ENCODE measurements at places on chromosomes 7 and 10. TPM values are rescaled to one million over a fixed set of nuclear protein-coding genes. Genes with fewer than 3 reads are reported as not detected.

DNA sequence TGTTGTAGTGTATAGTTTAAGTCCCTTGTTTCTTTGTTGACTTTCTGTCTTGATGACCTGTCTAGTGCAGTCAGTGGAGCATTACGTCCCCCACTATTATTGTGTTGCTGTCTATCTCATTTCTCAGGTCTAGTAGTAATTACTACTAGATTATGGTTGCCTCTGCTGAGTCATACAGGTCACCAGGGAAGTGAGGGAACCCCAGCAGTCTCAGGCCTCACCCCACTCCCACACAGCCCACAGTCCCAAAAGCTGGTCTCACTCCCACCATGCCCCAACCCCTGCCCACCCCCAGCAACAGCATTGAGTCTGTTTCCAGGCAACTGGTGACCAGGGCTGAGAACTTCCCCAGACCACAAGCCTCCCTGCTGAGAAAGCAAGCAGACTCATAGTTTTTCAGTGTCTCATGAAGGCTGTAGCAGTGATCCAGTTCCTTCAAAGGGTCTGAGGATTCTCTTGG lies 88.0 kb downstream of the PLXDC2 start:
- no peak for DNase-seq

DNA sequence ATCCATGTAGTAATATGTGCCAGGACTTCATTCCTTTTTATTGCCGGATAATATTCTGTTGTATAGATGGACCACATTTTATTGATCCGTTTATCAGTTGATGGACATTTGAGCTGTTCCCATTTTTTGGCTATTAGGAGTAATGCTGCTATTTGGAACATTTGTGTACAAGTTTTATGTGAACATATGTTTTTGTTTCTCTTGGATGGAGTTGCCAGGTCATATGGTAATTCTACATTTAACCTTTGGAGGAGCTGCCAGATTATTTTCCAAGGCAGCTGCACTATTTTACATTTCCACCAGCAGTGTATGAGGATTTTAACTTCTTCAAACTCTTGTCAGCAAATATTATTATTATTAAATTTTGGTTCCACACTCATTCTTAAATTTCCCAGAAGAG lies 59.2 kb downstream of the C10orf90 start:
- DNase-seq, result no peak

DNA sequence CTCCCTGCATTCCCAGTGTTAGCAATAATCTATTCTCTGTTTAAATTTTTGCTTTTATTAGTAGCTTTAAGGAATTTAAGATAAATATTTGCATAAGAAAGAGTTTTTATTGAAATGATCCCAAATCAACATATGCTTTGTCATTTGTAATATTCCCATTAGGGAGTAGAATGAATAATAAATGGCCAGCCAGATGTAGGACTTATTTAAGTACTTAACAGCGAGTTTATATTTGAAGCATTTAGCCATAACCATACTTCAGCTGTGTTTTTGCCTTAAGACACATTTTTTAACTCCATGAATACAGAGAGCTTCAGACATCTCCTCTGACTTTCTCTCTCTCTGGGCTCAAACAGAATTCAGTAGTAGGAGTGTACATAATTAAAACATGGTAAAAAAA lies 103.6 kb downstream of the HGF start:
- no peak for DNase-seq

The KIAA1549 gene
- 2.1 TPM for total RNA-seq

GRCh38 chr10:114430688-114431413 lies 26.5 kb upstream of the AFAP1L2 start:
- DNase-seq, result no peak

The ZNF804B gene
- not detected for total RNA-seq

DNA sequence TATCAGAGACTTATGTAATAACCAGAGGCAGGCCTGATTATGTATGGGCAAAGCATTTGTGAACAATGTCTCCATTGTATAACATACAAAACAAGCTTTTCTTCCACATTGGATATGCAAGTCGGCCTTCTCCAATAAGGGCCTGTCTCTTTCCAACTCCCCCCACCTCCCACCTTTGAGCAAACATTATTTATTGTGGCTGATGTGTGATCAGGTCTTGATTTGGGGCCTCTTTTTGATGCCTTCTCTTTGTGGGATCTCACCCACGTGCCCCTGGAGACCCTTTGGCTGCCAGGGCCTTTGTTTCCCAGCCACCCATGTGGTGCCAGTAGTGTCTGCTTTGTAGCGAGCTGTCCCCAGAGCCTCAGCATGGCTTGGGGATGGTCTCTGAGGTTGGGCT lies 53.0 kb downstream of the TCF7L2 start:
- DNase-seq, result no peak

- DNase-seq, result no peak
Observed at GRCh38 chr7:95925971-95926370, 153.6 kb downstream of the DYNC1I1 start.

- peak; percentile 79 for DNase-seq
Observed at GRCh38 chr10:110141871-110142635, 65.4 kb upstream of the MXI1 start.

The THSD7A gene
- 0.70 TPM for total RNA-seq

The DRGX gene
- not detected for total RNA-seq

DNA sequence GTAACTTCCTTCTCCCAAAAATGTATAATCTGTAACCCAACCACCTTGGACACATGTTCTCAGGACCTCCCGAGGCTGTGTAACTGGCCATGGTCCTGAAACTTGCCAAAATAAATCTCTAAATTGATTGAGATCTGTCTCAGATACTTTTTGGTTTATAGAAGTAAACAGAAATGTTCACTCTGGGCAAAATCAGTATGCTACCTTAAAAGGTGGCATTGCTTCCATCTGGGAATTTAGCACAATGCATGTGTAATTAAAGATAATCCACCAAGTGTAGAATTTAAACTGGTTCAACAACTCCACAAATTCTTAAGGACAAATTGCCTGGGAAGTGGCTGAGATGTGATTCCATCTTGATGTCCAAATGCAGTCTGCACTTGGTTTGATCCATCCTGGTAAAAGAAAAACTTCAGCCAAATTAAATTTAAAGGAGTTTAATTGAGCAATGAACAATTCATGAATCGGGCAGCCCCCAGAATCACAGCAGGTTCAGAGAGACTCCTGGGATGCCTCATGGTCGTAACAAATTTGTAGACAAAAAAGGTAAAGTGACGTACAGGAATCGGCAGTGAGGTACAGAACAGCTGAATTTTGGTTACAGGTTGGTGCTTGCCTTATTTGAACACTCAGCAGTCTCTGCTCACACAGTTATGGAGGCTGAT lies 102.6 kb upstream of the PFKP start:
- no peak for DNase-seq

The TCF7L2 gene
- 9.4 TPM for total RNA-seq

DNA sequence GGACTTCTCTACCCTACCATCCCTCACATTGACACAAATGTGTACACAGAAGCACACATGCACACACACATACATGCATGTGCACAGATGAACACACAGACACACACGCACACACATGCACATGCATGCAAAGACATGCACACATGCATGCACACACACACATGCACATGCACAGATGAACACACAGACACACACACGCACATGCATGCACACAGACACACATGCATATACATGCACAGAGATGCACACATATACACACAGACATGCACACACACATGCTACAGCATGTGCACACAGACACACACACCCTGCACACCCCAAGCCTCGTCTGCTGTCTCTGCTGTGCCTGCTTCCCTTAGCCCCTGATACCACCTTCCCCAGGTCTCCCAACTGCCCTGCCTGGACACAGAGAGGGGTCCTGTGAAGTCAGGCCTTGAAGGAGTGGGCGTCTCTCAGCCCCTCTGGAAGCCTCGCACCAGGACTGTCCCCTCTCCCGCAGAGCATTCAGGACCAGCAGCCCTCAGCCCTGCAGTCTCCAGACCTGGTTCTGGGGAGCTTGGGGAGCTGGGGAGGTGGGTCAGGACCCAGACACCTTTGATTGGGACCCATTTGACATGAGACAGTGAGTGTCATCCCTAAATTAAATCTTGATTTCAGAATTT lies 181.8 kb downstream of the DNAJB6 start:
- DNase-seq, result peak; percentile 24

The GIMAP8 gene
- total RNA-seq, result 14.4 TPM

DNA sequence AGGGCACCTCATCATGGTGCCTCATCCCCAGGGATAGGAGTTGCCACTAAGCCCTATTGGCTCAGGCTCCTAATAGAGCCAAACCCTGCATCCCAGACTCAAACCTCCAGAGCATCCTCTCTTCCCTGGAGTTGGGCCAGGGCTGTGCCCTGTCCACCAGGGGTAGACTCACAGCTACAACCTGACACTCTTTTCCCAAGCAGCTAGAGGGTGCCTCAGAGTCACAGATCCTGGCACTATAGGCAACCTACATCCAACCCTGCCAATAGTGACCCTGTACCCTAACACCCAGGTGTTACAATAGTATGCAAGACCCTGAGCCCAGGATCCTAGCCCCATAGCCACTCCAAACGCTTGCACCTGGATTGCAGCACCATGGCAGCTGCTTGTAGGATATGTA lies 64.0 kb upstream of the PLA2G12B start:
- DNase-seq, result no peak

DNA sequence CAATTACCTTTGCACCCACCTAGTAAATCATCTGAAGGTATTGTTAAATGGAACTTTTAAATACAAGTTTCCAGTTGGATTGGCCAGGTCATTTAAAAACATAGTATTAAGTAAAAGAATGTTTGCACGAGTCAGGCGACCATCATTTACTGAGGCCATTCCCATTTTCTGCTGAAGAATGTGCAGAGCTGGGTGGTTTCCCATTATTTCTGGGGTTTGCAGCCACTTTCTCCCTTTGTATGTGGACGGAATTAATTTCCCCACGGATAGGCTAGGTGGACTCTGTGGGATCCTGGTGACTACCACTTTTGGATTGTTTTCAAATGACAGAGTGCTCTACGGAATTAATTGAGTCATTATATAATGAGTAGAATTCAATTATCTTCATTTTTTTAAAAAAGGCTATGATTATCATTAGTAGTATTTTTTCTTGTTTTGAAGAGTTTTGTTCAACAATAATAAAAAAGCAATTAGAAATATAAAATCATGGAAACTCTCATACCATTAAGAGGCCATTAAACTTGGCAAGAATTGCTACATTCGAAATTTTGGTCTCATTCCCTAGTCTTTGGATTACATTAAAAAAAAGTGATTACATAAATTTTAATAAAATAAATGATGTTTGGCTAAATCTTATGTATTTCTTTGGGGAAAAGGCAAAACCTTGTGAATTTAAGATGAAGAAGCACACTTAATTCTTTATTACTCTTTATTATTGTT lies 120.4 kb upstream of the FZD8 start:
- no peak for DNase-seq
